Ammon's horn (tissue), 1 donor: ENCODE measurements at places on chromosomes 7 and 10.

DNA sequence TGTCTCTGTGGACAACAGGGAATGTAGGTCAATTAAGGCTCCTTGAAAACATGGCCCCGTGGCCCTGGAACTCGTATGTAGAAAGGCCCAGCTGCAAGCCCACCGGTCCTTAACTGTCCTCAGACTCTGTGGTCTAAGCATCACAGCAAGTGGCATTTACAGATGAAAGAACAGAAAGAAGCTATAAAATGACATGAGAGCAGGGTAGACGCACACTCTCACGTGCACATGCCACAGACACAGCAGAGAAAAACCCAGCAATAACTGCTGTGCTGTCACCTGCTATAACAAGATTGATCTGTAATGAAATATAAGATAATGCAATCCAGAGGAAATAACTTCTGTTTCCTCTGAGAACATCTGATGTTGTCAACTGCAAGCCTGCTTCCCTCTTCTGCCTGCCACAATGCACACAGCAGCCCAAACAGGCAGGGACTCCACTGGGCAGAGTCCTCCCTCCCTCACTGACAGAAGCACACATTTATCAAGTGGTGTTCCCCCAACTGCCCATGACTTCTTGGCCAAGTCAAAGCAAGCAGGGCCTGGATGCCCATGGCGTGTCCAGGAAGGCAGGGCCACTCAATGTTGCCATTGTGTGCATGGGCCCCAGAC is 63.9 kb downstream of the GFRA1 start:
- no peak for DNase-seq

GRCh38 chr7:34187798-34188307 is 282.5 kb downstream of the BMPER start:
- DNase-seq: no peak

DNA sequence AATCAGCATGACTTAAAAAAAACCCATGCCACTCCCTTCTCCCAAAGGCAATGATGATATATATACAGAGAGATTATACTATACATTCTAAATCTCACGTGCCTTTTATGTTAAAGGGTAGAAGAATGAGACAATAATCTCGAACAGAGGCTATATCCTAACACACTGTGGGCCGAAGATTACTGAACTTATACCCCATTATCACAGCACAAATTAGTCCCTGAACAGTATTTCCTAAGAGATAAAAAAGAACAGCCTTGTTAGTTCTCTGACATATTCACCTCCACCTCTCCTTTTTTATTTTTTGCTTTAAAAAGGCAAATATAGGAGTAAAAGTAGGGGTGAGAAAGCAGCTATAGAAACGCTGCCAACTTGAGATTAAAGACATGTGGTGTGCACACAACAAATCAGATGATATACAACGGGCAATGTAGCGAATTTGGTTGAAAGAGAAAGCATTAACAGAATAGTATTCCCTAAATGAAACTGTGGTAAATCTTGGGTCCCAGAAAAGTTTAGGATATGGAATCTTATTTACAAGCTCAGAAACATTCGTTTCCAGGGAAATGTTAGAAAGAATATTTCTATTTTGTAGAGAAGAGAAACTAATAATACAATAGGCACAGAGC is 69.5 kb downstream of the JMJD1C start:
- no peak for DNase-seq

DNA sequence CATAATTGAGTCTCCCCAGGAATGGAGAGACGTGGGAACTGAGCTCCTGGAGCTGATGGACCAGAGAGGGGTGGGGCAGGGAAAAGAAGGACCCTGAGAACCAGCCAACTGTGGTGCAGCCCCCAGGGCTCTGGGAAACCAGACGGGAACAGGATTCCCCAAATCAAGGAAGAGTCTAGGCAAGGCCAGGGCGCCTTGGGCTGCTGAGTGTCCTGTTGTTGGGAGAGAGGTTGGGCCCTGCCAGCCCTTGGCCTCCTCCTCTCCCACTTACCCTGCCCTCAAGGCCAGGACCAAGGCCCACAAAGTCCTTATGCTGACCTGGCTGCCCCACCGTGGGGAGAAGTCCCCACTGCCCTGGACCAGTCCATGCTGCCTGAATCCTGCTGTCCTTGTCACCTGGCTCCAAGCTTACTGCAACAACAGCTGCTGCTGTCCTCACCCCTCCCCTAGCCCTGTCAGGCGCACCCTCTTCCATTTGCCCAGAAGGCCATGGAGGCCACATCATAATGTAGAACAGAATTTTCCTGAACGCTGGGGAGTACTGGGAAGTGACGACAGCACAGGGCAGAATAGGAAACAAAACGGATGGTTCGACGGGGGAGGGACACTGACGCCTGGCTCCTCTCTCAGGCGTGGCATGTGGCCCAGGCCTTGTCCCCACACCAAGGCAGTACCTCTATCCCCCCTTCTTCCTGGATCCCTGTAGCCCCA is 132.9 kb upstream of the ZMIZ1 start:
- DNase-seq: no peak

GRCh38 chr7:47782022-47782421 is 166.2 kb downstream of the PKD1L1 start:
- DNase-seq: no peak

DNA sequence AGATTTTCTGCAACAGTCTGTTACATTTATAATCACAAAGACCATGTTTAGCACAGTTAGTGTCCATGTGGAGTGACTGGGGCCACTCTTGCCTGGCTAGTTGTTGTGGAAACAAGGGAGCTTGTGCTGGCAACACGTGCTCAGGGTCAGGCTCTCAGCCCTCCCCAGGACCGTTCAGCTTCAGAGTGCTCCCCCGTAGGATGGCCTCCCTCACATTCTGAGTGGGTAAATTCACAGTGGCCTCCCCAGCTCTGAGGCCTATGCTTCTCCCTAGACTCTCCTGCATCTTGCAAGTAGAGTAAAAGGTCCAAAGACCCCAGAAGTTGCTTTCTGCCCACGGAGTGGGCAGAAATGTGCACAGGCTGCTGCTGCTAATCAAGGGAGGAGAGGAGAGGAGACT is 122.3 kb downstream of the ADCY1 start:
- no peak for DNase-seq

DNA sequence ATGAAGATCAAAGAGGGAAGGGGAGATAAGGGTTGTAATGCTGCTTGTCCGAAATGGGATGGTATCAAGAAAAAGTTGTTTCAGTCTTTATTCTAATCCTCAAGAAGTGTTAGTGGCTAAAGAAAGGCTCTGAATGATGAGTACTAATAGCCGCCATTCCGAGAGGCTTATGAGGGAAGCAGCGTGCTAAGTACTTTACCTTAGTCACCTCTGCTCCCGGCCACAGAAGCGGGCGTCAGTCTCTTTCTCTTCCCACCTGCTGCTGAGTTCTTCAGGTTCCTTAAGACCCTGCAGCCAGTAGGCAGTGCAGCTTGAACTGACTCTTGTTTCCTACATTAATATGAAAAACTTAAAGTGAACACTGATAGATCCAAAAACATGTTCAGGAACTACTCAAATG is 73.1 kb downstream of the EEPD1 start:
- DNase-seq: no peak

GRCh38 chr10:4596951-4597350 is 229.1 kb upstream of the AKR1E2 start:
- no peak for DNase-seq

GRCh38 chr10:131821378-131822012 is 79.3 kb upstream of the PPP2R2D start:
- no peak for DNase-seq

DNA sequence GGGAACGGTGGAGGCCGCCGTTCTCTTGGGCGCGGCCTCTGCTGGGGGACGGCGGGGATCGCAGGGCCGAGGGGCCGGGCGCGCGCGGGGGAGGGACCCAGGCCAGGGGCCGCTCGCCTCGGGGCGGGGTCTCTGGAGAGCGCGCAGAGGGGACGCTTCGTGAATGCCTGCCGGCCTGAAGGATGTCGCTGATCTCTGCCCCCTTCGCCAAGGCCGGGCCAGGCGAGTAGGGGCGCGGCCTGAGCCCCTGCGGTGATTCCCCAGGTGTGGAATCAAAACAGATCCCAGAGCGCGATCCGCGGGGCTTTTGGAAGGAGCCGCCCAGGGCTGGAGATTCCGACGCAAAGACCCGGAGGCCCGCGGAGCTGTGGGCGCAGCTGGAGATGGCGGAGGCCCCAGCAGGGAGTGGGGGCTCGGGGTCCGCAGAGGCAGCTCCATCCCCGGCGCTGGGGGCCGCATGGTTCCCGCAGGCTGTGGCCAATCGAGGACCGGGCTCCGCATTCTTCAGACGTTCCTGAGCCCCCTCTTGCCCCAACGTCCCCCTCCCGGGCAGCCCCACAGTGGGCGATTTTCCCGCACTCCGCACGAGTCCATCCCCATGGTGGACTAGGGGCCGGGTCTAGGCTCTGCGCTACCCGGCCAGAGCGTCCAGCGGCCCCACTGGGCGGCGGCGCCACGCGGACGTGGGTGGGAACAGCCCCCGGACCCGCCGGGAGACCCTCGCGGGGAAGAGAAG is 166.0 kb downstream of the ACTR3B start:
- no peak for DNase-seq

DNA sequence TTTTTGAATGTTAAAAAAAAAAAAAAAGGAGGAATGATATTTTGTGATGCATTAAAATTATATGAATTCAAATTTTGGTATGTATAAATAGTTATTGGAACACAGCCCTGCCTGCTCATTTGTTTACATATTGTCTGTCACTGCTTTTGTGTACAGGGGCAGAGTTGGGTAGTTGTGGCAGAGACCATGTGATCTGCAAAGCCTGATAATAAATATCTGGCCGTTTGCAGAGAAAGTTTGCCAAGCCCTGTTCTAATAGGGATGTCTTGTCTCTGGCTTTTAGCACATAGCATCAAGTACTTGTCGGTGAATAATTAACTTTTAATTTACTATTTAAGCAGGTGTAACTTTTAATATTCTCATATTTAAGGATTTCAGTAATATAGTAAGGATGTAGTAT is 19.8 kb downstream of the TSPAN13 start:
- no peak for DNase-seq

- DNase-seq: no peak
These were observed 34.7 kb upstream of the CFAP46 start for GRCh38 chr10:132977076-132977475.

DNA sequence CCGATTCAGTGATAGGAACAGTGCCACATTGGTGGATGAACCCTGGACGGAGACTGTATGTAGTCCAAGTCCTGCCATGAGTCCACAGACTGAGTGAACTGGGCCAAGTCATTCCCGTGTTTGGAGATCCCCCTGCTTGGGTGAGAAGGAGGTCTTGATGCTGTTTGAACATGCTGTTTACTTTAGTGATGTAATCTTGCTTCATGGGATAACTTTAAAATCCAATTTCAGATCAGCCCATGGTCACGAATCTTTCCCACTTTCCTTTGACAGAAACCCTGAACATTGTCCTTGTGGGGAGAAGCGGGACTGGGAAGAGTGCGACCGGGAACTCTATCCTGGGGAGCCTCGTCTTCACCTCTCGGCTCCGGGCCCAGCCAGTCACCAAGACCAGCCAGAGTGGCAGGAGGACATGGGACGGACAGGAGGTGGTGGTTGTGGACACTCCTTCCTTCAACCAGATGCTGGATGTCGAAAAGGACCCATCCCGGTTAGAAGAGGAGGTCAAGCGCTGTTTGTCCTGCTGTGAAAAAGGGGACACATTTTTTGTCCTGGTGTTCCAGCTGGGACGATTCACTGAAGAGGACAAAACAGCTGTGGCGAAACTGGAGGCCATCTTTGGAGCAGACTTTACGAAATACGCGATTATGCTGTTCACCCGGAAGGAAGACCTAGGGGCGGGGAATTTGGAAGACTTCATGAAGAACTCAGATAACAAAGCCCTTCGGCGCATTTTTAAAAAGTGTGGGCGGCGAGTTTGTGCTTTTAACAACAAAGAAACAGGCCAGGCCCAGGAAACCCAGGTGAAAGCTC is 26.6 kb downstream of the GIMAP8 start:
- DNase-seq: no peak

DNA sequence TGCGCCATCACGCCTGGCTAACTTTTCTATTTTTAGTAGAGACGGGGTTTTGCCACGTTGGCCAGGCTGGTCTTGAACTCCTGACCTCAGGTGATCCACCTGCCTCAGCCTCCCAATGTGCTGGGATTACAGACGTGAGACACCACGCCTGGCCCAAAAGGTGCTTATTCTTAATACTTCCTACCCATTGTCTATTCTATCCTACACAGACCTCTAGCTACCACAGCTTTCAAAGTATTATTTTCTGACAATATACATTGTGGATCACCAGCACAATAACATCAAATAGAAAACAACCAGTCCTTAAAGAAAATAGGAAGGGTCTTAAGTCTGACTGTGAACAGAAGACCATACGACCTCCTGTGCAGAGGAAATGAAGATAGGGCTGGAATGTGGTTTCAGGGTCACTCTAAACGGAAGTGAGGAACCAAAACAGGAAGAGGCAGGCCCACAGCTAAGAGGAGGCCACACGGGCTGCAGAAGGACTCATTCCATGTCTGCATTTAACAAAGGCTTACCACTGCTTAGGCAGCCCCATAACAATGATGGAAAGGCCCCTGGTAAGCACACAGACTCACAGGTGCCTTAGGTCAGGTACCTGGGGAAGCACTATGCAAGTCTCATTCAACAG is 115.2 kb downstream of the ZFAND4 start:
- DNase-seq: peak; percentile 34

- no peak for DNase-seq
These were observed 5.8 kb downstream of the MAT1A start for GRCh38 chr10:80283536-80284199.
